ENCODE measurements at places on chromosomes 16 and 17.

GRCh38 chr16:35198223-35199199, 1739.1 kb downstream of the TP53TG3F start:
- DNase-seq = no peak

GRCh38 chr17:7425316-7425715, at the start of gene SPEM2:
SPEM2 (plus strand) TSS chr17:7425616; CDS start chr17:7425689, 73 bp downstream.
- no peak for DNase-seq

- DNase-seq = no peak
Measured at GRCh38 chr16:56257666-56258342, 66.5 kb downstream of the GNAO1 start.

GRCh38 chr17:45688820-45689219, 95.3 kb upstream of the CRHR1 start:
- no peak for DNase-seq

- no peak for DNase-seq
Measured at GRCh38 chr16:71226229-71227141, 4.0 kb downstream of the HYDIN start.

GRCh38 chr17:60729854-60730253, 52.2 kb downstream of the BCAS3 start:
- DNase-seq = no peak

- no peak for DNase-seq
Measured at GRCh38 chr16:12672986-12673385, 130.7 kb downstream of the CPPED1 start.

Measured in RWPE1 (cell line).